T follicular helper cell (primary cell): ENCODE measurements at places on chromosomes 16 and 17.
A peak's percentile ranks its signal among the peaks of the same experiment; 100 is the strongest.

DNA sequence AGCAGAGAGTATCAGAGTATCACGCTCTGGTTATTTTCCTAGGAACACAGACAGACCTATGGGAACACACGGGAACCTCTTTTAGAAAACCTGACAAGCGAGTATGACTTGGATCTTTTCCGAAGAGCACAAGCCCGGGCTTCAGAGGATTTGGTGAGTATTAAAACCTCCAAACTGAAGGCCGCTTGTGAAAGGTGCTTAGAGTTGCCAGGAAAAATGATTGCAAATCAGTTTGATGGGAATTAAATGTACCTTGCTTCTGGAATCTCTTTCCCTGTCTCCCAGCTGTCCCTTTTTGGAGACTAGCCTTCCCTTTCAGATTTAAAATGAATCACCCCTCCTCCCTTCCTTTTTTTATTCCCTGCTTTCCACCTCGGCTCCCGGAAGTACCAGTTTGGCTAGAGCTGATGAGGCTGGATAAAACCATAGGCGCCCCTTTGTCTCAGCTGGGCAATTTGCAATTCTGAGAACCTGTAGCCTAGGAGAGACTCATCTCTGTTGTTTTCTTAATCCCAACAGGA lies 27.3 kb downstream of the KAT7 start:
- no peak for DNase-seq

- no peak for DNase-seq
Observed at GRCh38 chr17:63267846-63268245, 178.3 kb downstream of the CYB561 start.

DNA sequence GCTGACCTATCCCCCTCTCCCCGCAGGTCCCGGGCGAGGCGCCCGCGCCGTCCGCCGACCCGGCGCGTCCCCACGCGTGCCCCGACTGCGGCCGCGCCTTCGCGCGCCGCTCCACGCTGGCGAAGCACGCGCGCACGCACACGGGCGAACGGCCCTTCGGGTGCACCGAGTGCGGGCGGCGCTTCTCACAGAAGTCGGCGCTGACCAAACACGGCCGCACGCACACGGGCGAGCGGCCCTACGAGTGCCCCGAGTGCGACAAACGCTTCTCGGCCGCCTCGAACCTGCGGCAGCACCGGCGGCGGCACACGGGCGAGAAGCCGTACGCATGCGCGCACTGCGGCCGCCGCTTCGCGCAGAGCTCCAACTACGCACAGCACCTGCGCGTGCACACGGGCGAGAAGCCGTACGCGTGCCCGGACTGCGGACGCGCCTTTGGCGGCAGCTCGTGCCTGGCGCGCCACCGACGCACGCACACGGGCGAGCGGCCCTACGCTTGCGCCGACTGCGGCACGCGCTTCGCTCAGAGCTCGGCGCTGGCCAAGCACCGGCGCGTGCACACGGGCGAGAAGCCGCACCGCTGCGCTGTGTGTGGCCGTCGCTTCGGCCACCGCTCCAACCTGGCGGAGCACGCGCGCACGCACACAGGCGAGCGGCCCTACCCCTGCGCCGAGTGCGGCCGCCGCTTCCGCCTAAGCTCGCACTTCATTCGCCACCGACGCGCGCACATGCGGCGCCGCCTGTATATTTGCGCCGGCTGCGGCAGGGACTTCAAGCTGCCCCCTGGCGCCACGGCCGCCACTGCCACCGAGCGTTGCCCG lies 10.3 kb downstream of the ZNF771 start:
- DNase-seq = peak; percentile 83

- DNase-seq = no peak
Observed at GRCh38 chr16:64950262-64950661, 171.6 kb downstream of the CDH11 start.

DNA sequence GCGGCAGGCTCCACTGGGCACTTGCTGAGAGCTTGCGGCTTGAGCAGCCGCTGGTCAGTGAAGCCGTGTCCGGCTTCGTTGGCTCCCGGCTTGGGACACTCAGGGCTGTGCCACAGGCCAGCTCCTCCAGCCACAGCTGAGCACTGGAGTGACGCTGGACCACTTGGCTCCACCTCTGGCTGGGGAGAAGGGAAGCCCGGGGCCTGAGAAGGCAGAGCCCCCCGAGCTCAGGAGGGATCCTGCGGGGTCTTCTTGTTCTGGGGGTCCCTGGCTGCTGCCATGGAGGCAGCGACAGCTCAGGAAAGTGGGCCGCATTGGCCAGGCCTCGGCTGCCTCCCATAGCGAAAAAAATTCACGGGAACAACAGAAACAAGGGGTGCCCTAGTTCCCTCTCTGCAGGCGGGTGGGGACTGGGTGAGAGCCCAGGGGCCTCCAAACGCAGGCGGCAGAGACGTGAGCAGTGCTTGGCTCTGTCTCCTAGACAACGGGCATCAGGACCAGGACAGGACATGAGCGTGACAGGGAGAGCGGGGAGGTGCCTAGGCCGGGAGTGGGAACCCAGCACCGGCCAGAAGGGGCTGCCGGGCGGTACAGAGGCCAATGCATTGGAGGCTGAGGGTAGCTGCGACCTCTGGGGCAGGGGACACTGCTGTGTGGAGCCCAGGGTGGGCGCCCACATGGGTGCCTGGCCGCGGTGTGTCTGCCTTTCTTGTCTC lies 37.7 kb downstream of the SLC7A5 start:
- DNase-seq = no peak

DNA sequence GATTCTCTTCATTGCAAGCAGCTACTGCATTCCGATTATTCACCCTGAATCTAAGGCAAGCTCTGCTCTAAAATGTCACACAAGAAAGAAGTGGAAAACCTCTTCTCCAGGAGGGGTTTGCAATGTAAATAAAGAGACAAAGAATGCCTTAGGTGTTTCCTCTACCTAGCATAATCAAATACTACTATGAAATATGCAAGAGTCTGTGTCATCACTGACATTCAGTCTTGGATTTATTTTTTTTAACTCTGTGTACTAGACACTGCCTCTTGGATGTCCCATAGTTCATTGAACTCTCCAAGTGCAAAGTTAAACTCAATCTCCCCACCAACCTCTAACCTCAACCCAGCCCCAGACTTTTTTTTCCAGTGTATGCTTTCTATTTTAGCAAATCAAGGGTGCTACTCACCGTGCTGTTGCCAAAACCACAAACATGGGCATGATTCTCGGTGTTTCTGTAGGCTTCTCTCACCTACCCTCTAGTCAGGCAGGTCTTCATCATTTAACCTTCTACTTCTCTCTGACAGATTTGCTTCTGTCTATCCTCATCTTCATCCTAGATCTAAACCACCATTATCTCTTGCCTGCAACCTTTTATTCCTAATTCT lies 329.1 kb downstream of the CDH13 start:
- no peak for DNase-seq

DNA sequence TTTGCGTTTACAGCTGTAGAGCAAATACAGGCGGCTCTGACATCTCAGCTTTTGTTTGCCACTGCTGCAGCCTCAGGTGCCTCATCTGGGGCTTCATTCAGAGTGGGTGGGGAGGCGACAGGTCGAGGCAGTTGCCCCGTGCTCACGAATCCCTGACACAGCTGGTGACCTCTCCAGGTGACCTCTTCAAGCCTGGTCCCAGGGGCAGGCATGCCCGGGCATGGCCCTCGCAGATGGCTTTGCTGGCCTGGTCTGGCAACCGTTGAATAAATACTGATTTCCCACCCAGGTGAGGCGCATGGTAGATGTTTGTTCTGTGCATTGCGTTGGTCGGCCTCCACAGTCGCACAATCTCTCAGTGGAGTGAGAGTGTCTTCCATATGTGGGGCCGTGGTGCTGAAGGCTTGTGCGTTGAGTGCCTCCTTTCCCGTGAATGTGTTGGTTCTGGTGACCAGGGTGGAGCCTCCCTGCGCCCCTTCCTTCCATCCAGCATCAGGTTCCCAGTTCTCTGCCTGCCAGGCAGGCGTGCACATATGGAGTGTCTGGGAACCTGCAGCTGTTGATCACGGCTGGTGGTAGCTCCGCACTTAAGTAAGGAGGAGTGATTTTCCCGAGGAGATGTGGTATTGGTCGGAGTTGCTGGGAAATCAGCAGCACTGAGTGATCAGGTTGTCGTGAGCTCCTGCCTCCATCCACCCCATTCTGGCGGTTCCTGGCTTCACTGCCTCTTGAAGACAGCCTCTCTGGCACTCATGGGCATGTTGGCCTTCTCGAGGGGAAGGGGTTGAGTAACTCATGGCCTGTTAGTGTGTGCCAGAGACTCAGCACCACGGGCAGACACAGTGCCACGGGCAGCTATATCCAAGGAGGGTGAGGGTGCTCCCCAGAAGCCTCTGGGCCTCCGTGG lies 149.7 kb downstream of the RPTOR start:
- no peak for DNase-seq
